Bronchial epithelial cell (primary cell): ENCODE measurements at places on chromosomes 1 and 21. TPM values are rescaled to one million over a fixed set of nuclear protein-coding genes. Genes with fewer than 3 reads are reported as not detected.

RGS13 gene
- not detected in 2 replicates for total RNA-seq

WNT9A gene
- 4.2 and 7.3 TPM in 2 replicates for total RNA-seq

CLCA2 gene
- 15.3 and 84.4 TPM in 2 replicates for total RNA-seq

GBP6 gene
- total RNA-seq = 12.4 and 67.2 TPM in 2 replicates

LEPR gene
- total RNA-seq = 9.5 and 15.5 TPM in 2 replicates

TMCO1 gene
- total RNA-seq = 75.4 and 80.6 TPM in 2 replicates

CYP4A22 gene
- total RNA-seq = not detected in 2 replicates

TAL1 gene
- total RNA-seq = under 0.01 TPM in 1 of 2 replicates, not detected in the other
